ENCODE measurements at places on chromosomes 4 and X. TPM values are rescaled to one million over a fixed set of nuclear protein-coding genes. Genes with fewer than 3 reads are reported as not detected.

Gene HS6ST2
- total RNA-seq: 19.4 TPM

- H3K4me1 ChIP-seq: no peaks in the 10 kb centered on the region
- DNase-seq: no peak
- H3K4me3 ChIP-seq: no peak overlapping the region
Observed at GRCh38 chr4:11616856-11617255, 188.2 kb upstream of the HS3ST1 start.

DNA sequence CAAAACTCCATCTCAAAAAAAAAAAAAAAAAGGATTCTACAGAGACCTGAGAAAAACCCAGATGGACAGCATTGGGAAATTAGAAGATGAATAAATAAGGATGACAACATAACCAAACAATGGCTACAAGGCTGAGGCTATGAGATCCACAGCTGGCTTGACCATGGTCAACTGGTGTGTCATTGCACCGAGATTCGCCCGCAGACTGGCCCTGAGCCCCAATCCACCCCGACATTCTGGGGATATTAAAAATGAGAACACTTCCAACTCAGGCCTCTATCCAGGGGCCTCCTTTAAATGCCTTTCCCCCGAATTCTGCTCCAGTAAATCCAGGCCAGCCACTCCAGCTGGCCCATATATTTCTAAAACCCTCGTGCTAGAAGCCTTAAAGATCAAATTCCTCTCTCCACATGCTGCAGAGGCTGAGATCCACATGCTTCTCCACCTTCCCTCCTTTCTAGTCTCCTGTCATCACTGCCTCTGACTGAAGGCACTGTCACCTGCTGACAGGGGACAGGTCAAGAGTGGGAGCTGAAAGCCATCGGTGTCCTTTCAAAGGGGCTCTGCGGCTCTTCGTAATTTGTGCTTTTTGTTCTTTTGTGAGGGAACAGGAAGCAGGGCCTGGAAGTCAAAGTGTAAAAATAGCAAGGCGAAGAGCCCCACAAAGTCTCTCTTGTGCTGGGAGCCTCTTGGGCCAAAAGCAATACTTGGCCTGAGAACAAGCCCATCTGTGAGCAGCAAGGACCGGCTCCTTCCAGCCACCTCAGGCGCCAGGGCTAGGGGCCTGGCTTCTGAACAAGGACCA lies 203.7 kb downstream of the NSUN7 start:
- H3K36me3 ChIP-seq: no peaks in the 10 kb centered on the region
- H3K4me3 ChIP-seq: no peak overlapping the region
- no peak for DNase-seq
- peak overlapping the region; percentile 3 for H3K27ac ChIP-seq
- no peaks in the 10 kb centered on the region for H3K4me1 ChIP-seq

GRCh38 chr4:95625020-95625419 lies 76.2 kb upstream of the UNC5C start:
- H3K27ac ChIP-seq: no peak overlapping the region
- H3K27me3 ChIP-seq: no peaks in the 10 kb centered on the region
- no peaks in the 10 kb centered on the region for H3K36me3 ChIP-seq
- H3K4me1 ChIP-seq: peaks cover 4% of the 10 kb centered on the region
- DNase-seq: no peak
- no peak overlapping the region for H3K4me3 ChIP-seq

DNA sequence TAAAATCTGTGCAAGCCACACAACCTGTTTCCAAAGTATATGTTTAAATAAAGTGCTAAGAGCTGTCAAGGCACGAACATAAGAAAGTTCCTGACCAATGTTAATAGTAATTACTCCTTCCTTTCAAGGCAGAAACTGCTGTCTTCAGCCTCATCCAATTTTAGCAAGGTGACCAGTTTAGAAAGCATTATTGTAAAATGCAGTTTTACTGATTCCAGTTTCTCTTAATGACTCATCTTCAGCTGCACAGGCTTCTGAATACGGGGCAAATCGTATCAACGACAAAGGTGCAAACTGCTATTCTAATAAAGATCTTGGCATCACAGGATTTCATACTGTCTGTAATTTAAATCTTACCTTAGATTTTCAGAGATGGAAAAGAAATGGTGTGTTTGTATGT lies 87.5 kb downstream of the PPP3CA start:
- H3K27me3 ChIP-seq: no peaks in the 10 kb centered on the region
- peaks cover 5% of the 10 kb centered on the region for H3K4me1 ChIP-seq
- no peaks in the 10 kb centered on the region for H3K36me3 ChIP-seq
- H3K4me3 ChIP-seq: no peak overlapping the region

- no peak overlapping the region for H3K4me3 ChIP-seq
- H3K27ac ChIP-seq: no peak overlapping the region
- no peak for DNase-seq
Observed at GRCh38 chrX:3252744-3253143, 93.7 kb downstream of the MXRA5 start.
